Erythroblast (primary cell): ENCODE measurements at places on chromosomes 13 and 19.

DNA sequence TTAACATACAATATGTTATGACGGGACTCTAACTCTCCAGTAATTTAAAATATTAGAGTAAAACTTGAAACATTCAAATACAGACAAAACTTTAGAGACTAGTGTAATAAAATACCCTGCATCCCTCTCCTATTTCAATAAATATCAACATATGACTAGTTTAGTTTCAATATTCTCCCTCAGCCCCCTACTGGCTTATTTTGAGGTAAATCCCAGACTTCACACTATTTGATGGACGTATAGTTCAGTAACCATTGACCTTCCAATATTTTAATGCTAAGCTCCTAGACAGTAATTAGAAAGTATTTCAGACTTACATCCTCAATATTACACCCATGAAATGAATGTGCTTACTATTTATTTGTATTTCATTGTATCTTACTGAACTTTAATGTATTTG, 180.7 kb upstream of the STARD13 start:
- DNase-seq: no peak

DNA sequence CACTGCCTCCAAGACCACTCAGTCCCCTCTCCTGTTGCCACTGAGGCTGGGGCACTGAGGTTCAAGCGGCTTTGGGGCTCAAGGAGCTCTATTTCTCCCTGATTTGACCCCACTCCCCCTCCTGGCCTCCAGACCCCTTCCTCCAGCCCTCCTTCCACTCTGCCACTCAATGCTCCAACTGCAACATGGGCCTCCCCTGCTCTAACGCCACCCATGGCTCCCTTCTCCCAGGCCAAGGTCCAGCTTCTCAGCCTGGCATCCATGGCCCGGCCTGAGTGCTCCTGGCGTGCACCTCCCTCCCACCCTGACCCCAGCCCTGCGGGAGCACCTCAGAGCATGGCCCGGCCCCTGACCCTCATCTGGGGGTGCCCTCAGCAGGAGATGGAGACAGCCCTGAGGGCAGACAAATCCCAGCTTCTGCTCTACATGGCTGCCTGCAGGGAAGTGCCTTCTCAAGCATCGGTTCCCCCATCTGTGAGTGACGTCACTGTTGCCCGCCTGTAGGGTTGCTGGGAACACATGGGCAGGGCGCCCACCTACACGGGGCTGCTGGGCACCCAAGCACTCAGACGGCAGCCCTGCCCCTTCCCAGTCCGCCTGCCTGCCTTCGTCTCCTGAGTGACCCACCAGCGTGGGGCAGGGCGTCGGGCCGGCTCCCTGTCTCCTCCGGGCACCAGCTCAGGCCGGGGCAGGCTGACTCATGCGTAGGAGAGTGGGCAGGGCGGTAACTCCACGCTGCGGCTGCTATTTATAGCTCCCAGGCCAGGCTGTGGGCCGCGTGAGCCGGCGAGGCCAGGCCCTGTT, 1.6 kb upstream of the DIRAS1 start:
- DNase-seq: no peak

- DNase-seq: no peak
Measured at GRCh38 chr13:79512950-79513349, 32.0 kb downstream of the NDFIP2 start.

DNA sequence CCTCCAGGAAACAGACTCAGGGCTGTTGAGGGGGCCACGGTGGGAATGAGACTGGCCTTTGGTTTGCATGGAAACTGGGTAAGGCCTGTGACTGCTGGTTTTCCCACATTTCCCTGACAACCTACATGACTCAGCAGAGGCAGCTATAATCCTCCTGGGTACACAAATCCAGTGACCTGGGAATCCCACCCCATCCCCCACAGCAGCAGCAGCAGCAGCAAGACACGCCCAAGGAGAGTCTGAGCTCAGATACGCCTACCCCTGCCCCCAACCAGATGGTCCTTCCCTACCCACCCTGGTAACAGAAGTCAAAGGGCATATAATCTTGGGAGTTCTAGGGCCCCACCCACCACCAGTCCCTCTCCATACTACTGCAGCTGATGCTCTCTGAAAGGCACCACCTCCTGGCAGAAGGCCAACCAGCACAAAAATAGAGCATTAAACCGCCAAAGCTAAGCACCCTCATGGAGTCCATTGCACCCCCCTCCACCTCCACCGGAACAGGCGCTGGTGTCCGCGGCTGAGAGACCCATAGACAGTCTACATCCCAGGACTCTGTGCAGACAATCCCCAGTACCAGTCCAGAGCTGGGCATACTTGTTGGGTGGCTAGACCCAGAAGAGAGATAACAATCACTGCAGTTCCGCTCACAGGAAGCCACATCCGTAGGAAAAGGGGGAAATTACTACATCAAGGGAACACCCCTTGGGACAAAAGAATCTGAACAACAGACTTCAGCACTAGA, 237.2 kb upstream of the SPRY2 start:
- no peak for DNase-seq

DNA sequence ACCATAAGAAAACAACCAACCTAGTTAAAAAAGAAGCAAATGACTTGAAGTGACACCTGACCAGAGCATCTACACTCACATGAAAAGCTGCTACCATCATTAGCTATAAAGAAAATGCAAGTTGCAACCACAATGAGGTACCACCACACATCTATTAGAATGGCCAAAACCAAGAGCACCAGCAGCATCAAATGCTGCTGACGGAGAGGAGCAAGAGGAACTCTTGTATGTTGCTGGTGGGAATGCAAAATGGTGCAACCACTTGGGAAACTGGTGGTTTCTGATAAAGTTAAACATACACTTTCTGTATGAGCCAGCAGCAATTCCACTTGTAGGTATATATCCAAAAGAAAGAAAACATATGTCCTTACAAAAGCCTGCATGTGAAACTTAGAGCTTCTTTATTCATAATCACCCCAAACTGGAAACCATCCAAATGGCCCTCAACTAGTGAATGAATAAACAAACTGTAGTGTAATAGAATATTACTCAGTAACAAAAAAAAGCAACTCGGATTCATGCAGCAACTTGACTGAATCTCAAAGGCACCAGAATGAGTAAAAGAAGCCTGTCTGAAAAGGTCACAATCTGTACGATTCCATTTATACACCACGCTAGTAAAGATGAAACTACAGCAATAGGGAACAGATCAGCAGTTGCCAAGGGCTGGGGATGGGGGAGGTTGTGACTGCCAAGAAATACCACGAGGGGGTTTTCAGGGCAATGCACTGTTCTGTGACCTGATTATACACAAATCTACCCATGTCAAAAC, 60.9 kb upstream of the RANBP3 start:
- DNase-seq: no peak

DNA sequence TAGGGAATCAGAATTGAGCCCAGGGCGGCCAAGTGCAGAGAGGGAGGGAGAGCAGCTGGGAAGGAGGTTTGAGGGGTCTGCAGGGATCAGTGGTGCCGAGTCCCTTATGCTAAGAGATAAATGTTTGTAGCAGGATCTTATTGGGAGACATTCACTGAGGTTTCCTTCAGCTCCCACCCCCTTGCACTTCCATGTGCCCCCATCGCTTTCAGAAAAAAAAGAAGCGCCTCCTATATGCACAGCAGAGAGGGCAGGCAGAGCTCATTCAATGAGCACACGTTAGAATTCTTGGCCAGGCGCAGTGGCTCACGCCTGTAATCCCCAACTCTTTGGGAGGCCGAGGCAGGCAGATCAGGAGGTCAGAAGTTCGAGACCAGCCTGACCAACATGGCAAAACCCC, 28.0 kb downstream of the CYP4F2 start:
- DNase-seq: no peak
